Stimulated activated CD4-positive, alpha-beta T cell treated with anti-CD3 and anti-CD28 coated beads, Interleukin-12 subunit alpha, Interleukin-12 subunit beta, amount 100 ng/mL, for 24 hours (primary cell): ENCODE measurements at places on chromosomes 1 and 21.

GRCh38 chr1:9247894-9248293, 13.3 kb downstream of the H6PD start:
- DNase-seq: no peak

DNA sequence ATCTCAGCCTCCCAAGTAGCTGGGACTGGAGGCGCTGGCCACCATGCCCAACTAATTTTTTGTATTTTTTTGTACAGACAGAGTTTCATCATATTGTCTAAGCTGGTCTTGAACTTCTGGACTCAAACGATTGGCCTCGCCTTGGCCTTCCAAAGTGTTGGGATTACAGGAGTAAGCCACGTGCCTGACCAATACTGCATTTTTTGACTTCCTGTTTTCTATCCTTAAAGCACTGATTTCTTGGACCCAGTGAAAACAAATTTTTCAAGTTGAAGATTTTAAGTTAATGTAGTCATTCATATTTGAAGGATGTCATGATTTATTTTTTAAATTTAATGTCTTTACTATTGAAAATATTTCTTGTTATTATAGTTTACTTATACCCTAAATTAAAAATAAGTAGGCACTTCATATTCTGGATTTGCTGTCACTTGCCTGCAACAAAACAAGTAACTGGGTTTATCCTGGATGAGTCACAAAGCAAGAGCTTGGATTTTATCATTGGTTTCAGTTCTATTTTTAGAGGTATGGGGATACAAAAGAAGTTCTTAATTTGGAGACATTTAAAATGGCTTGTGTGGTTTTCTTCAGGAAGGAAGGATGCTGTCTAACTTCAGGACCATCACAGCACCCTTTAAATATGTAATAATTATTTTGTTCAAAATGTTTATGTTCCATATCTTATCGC, 2.2 kb upstream of the VPS45 start:
- DNase-seq: no peak

DNA sequence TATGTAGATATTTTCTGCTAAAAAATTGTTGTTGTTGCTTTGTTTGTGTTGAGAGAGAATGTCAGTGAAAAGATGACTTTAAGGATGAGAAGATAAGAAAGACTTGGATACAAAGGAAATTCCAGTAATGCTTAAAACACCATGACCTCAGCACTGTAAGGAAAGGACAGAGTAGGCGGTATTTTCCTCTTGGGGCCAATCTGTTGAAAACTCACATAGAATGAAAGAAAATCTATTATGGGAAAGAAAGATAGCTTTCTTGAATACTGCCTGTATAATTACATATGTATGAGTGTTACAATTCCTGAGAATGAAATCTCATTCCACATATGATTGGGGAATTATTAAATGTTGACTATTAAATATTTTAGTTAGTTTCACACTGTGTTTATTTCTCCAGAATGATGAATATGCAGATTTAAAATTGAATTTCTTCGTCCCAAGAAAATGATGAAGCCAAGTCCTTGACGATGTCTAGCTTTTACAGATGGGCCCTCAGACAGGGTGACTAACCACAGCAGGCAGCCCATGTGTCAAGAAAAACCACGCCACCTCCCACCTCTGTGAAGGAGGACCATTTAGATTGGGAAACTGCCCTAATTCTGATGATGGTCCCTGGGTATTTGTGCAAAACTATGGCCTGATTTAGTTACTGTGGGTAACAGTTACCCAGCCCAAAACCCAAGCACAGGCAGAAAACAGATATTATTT, 49.7 kb upstream of the LMO4 start:
- no peak for DNase-seq

GRCh38 chr1:221294242-221294641, 415.0 kb downstream of the HLX start:
- no peak for DNase-seq

- no peak for DNase-seq
Measured at GRCh38 chr1:18645747-18646090, 15.1 kb downstream of the PAX7 start.

DNA sequence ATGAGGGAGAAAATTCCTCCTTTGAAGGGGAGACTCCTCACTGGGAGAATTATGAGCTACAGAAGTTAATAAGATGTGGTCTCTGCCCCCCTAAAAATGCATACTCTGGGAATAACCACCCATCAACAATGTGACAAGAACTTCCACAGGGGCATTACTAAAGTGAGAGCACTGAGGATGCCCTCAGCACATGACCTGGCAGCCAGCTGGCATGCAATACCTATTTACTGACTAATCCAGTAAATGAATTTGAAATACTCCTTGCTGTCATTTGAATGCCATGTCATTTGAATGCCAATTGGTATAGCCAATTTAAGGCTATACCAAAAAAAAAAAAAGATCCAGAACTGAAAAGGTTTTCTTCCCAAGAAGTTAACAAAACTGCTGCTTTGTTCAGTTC, 30.8 kb downstream of the PLPP3 start:
- DNase-seq: no peak

DNA sequence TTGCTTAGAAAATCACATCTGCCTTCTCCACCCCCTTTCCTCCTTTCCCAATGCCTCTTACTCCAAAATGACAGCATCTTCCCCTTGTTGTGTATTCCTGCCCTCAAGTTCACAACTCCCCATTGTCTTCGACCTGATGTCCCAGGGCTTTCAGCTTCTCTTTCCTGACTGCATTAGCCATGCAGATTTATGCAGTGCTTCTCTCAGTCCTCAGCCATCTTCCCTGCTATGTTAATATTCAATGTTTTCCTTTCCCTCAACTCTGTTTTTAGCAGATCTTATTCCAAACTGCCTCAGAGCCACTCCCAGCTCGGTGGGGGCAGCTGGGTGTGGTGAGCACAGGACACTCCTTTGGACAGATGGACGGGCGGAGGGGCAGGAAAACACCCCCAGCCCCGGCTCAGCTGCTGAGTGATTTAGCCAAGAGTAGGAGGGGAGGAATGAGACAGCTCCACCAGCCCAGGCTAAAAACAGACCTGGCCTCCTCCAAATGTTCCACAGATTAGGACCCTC, 71.0 kb downstream of the CD2 start:
- DNase-seq: no peak

DNA sequence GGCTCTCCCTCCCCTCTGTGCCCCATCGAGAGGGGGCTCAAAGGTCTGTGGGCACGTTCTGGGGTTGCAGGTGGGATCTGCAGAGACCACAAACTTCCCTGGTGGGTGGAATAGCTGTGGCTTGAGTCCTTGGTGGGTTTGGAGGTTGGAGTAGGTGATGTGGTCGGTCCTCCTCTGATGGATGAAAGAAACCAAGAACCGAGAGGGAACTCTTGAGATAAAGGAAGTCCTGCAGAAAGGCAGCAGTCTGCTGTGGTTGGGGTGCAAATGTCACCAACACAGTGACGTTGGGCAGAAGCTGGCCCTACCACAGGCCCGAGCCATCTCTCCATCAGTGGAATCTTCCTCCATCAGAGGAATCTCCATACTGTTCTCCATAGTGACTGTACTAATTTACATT, 171.8 kb downstream of the FCRL5 start:
- no peak for DNase-seq

DNA sequence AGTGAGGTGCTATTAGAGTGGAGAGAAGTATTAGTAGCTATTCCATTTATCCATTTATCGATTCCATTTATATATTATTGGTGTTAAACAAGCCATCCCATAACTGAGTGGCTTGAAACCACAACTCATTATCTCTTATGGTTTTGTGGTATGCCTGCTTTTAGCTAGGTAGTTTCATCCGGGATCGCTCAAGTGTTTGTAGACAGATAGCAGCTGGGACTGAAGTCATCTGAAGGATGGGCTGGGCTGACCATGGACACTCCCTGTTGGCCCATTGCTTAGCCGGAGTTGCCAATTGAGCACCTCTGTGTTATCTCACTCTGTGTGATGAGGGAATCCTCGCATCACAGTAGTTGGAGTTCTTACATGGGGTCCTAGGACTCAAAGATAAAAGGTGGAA, 622.5 kb downstream of the PLA2G4A start:
- no peak for DNase-seq

- DNase-seq: no peak
Measured at GRCh38 chr1:157326173-157326859, 188.1 kb upstream of the ETV3 start.

- no peak for DNase-seq
Measured at GRCh38 chr1:167612587-167613385, 17.2 kb upstream of the RCSD1 start.

GRCh38 chr1:55215194-55216021, at the start of gene USP24:
Gene USP24, minus strand, starts transcription at chr1:55215364. Its CDS starts 251 bp downstream, at chr1:55215113.
- DNase-seq: peak; percentile 63

DNA sequence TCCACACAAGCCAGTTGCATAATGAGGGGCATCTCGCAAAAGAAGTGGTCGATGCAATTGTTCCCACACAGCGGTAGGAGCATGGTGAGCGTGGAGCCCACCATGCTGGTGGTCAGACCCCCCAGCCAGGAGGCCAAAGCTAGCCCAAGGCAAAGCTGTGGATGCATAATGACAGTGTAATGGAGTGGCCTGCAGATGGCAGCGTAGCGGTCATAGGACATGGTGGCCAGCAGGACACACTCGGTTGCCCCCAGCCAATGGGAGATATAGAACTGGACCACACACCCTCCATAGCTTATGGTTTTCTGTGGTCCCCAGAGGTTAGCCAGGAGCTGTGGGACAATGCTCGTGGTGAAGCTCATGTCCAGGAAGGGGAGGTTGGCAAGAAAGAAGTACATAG, 4.3 kb downstream of the OR2C3 start:
- no peak for DNase-seq

DNA sequence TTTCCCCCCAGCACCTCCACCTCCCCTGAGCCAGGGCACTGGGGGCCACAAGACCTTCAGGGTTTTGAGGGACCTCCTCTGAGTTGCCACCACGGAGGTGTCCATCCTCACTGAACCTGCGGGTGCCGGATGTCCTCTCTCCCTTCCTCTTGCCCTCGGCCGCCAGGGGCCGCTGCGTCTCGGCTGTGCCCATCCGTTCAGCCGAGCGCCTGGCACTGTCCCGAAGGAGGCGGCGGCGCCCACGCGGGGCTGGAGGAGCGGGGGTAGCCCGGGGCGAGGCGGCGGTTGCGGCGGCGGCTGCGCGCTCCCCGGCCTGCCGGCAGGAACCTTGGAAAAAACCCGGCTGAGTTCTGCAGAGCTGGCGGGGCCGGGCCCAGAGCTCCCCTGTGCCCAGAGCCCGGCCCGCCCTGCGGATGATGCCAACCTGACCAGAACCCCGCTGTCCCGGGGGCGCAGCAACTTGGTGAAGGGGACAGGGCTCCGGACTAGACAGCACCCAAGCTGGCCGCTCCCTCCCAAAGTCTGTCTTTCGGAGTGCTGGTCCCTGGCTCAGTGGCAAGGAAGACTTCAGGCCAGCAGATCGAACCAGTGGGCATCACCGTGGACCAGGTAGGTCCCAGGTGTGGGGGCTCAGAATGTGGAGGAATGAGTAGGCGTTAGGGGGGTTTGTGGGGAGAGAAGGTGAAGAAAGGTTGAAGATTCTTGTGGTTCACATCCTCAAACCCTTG, 3.7 kb upstream of the PPM1J start:
- DNase-seq: peak; percentile 52

GRCh38 chr1:21216835-21217811, 40.4 kb upstream of the EIF4G3 start:
- DNase-seq: peak; percentile 71

GRCh38 chr21:16330908-16331268, 601.1 kb downstream of the USP25 start:
- DNase-seq: no peak

GRCh38 chr1:83760226-83761021, 238.5 kb downstream of the TTLL7 start:
- no peak for DNase-seq

DNA sequence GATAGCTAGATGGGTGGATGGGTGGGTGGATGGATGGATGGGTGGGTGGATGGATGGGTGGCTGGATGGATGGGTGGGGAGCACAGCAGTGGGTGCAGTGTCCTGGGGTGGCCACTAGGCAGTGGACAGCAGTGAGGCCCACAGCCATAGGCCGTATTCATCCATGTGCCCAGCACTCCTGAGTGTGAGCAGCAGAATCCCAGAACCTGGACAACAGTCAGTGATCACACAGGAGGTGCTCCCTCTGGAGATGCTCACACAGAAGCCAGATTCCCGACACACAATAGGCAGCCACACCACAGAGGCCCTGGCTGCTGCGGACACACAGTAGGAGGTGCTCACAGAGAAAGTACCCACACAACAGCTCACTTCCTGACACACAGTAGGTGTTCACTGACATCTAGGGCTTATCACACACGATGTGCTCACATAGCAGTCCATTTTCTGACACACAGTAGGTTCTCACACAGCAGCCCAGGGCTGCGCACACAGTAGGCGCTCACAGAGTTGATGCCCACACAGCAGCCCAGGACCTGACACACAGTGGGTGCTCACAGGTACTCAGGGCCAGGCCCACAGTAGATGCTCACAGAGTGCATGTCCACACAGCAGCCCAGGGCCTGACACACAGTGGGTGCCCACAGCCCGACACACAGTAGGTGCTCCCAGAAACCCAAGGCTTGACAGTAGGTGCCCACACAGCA, 64.0 kb downstream of the RAP1GAP start:
- no peak for DNase-seq

DNA sequence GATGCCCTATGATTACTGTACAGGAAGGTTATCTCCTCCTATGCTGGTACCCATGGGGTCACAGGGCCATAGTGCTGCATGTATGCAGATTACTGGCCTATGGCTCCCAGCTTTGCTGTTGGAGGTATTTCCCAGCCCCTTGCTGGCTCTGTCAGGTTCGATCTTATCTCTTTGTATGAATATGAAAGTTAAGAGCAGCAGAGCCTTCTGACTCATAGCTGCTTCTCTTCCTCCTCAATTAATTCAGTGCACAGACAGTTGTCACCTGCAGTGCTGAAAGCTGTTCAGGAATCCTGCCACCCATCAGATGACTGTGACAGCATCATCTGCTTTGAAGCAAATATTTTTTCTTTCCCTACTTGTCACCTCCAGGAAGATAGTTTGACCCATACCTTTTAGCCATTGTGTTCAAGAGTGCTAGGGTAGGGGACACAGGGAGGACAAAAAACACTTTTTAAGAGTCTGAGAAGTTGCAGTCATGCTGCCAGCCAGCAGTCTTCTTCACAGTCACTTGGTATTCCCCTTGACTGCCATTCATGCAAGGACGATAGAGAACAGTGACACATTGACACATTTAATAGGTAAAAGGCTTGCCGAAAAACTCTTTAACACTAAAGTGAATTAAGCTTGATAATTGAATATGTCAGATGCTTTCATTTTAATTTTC, 73.1 kb downstream of the KIF1B start:
- DNase-seq: peak; percentile 20

GRCh38 chr1:232376632-232377493, 253.1 kb downstream of the SIPA1L2 start:
- DNase-seq: no peak

DNA sequence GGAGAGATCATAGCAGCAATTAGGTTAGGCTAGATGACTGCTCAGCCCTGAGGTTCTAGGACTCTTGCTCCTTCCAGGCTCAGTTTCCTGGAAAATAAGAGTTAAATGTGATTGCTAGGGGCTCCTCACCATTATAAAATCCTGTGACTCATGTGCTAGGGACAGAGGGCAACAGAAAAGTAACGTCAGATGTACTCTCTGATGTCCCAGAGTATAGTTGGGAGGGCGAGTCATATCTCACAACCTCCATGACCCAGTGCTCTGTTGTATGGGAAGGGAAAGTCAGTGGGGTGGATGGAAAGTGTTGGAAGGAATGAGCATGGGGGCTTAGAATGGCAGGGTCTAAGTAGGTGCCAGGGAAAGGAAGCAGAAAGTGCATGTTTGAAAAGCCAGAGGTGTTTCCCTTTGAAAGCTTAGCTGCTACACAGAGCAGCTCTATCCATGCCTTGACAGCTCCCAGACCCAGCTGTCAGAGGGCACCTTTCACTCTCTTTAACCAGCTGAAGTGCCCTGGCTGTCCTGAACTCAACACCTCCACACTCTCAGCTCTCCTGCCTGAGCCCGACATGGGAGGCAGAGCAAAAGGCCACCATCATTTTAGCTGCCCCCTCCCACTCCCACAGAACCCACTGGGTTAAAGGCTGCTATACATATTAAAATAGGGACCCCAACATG, 11.6 kb downstream of the GJA5 start:
- no peak for DNase-seq
